Ureter (tissue), 1 donor: ENCODE measurements at places on chromosomes 12 and 14. TPM values are rescaled to one million over a fixed set of nuclear protein-coding genes. Genes with fewer than 3 reads are reported as not detected.

DNA sequence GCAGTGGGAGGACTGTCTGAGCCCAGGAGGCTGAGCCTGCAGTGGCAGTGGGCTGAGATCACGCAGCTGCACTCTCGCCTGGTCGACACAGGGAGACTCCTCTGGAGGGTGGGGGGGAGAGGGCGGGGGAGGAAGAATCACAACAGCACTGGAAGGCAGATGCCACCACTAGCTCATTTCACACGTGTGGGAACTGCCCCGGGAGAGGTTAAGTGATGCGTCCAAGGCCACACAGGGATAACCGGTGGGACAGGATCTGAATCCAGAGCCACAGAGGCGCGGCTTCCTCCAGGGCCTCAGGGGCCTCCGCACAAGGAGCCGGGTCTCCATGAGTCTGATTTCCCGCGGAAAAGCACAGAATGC, 20.8 kb downstream of the STX2 start:
- DNase-seq, result no peak

Gene FAM186B
- total RNA-seq, result 1.2 TPM

DNA sequence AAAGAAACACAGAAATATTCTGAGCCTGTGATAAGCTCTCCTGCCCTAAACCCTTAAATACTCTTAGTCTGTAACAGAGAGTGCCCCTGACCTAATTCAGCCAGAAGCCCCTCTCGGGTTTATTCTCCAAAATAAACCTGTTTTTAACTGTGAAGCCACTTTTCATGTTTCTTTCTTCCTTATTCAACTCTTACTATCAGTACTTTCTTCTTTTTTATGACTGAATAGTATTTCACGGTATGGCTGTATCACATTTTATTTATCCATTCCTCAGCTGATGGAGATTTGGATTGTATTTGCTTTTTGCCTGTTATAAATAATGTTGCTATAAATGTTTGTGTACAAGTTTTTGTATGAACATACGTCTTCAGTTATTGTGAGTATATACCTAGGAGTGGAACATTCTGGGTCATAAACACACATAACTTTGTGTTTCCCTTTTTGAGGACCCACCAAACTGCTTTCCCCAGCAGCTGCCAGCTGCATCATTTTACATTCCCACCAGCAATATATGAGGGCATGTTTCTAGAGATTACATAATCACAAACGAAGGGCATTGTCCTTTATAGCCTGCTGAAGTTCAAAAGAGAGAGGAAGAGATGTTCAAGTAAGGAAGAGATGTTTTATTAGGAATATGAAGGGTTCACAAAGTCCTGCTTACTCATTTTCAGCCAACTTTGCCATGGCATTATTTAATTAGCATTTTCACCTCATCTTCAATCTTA, 199.4 kb upstream of the NUDT4 start:
- DNase-seq, result no peak

DNA sequence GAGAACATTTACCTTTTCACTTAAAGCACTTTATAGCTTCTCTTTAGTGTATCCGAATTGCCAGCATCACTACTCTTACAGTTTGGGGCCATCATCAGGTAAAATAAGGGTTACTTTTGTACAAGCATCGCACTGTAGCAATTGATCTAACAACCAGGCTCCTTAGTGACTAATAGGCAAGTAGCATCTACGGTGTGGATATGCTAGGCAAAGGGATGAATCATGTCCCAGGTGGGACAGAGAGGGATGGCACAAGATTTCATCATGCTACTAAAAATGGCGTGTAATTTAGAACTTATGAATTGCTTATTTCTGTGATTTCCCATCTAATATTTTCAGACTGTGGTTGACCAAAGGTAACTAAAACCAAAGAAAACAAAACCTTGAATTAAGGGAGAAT, 582.3 kb downstream of the KCNH5 start:
- DNase-seq, result no peak

Gene PTPRQ
- 0.68 TPM for total RNA-seq

DNA sequence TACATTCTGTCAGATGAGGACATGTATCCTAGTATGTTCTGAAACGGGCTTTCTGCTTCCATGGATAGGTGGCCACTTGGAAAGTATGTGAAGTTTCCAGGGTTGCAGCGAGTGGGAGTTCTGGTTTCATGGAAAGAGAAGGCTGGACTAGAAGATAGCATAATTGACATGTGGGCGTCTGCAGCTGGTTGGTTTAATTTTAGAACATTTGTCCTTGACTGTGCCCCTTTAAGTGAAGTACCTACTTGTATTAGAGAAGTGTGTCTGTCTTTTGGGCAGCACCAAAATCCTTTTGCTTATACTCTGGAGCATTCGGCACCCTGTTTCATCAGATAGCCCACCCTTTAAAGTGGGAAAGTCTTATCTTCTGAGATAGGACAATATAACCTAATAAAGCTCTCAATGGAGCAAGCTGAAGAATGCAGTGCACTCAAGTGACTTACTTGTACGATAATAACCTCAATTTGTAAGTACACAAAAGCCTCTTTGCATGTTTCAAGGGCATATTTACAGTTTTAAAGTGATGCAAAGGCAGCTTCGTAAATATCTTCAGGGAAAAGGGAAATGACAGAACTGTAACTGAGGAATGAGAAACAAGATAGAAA, 35.2 kb downstream of the NTN4 start:
- DNase-seq, result no peak

Gene RBP5
- 7.5 TPM for total RNA-seq

Gene SPIC
- not detected for total RNA-seq

DNA sequence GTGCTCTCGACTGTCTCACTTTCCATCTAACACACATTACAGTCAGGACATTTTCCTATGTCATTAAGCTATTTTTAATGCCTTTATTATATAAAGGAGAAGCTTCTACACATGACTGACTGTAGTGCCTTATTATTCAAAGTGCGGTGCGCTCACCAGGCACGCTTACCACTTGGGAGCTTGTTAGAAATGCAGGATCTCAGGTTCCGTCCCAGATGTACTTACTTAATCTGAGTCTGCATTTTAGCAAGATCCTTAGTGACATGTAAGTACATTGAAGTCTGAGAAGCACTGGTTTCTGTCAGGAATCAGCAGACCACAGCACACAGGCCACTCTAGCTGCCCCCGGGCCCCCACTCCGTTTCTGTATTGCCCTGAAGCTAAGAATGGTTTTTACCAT, 44.7 kb upstream of the MDM1 start:
- no peak for DNase-seq

DNA sequence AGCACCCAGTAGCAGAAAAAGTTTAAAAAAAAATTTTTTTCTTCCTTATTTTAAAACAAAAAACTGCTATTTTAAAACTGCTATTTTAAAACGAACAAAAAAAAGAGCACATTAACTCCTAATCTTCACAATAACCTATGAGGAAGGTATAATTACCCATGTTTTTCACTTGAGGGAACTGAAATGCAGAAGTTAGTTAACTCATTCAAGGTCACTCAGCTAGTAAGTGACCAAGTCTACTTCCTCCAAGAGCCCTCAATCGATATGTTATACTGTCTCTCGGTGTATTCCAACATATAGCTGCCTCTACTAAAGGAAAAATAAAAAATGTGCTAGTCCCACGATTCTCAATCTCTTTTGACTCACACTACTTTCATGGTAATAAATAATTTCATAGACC, 7.8 kb downstream of the RPAP3 start:
- DNase-seq, result no peak
